Activated naive CD4-positive, alpha-beta T cell treated with anti-CD3 and anti-CD28 coated beads, Interleukin-2, amount 50 U/mL, for 72 hours (primary cell): ENCODE measurements at places on chromosomes 3 and 15. TPM values are rescaled to one million over a fixed set of nuclear protein-coding genes. Genes with fewer than 3 reads are reported as not detected.

GRCh38 chr3:24943961-24944360 lies 449.3 kb upstream of the THRB start:
- no peak for DNase-seq

The FOXB1 gene
- 0.16 TPM for total RNA-seq

- DNase-seq = peak; percentile 56
Observed at GRCh38 chr3:9168241-9168741, 81.2 kb downstream of the SRGAP3 start.

DNA sequence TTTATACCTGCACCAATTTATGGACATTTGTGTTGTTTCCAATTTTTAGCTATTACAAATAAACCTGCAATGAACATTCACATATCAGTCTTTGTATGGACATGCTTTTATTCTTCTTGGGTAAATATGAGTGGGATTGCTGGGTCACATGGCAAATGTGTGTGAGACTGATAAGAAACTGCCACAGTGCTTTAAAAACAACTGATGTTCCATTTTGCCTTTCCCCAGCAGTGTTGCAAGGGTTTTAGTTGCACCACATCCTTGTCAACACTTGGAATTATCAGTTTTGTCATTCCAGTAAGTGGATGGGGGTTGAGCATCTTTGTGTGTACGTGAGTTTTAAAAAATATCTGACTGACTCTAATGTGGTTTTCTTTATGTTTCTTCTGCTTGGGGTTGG lies 191.2 kb downstream of the PLCL2 start:
- DNase-seq = no peak

The MYD88 gene
- 23.5 TPM for total RNA-seq

The BNC1 gene
- total RNA-seq = not detected

DNA sequence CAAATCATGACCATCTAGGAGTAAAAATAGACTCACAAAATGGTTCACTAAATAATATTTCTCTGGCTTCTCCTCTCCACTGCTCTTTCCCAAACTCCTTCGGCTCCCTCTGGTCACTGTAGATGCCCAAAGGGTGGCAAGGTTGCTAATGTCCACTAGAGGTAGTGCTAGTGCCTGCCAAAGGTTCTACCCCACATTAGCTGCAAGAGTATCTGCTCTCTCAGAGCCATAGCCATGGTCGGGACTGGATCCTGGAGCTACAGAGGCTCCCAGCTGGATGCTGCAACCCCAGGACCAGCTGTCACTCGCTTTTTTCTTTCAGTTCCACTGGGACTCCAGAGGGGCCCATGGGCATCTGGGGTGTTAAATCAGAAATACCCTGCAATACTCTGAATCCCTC lies 8.5 kb downstream of the HTR3D start:
- no peak for DNase-seq

- no peak for DNase-seq
Observed at GRCh38 chr3:20080956-20081554, 40.8 kb downstream of the KAT2B start.

The AP4E1 gene
- total RNA-seq = 14.3 TPM

The NR2E3 gene
- not detected for total RNA-seq

- DNase-seq = no peak
Observed at GRCh38 chr3:40358454-40358853, 28.5 kb upstream of the ENTPD3 start.

DNA sequence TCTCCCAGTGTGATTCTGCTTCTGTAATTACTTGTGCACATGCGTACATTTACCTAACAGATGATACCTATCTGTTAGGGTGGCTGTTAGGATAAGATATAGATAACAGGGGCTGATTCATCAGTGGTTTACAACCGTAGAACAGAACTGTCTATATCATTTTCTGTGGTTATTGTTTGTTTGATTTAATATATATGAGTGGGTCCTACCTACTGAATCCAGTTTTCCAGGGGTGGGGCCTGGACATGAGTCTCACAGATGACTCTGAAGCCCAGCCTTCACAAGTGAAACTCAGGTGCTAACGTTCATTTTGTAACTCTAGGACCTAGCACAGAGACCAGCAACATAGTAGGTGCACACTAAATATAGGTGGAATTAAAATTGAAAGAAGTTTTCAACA lies 10.4 kb upstream of the ACAP2 start:
- DNase-seq = no peak

The FGF7 gene
- total RNA-seq = not detected

DNA sequence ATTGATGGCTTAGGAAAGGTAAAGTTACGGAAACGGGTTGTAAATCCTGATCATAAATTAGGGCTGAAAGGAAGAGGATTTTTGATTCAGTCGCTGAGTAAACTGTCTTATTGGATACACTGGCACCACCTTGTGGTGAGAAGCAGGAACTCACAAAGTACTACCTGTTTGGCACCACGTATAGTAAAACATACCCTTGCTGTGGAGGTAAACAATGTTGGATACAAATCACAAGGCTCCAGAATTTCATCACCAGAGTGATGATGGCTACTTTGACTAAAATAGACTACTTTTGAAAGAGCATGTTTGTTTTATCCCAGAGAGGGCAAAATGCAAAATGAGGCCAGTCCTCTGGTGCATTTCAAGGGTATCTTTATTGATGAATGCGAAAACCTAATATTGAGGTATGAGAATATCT lies 216.9 kb downstream of the IGSF11 start:
- DNase-seq = no peak

GRCh38 chr3:170257145-170257544 lies 34.9 kb downstream of the PRKCI start:
- DNase-seq = peak; percentile 47

DNA sequence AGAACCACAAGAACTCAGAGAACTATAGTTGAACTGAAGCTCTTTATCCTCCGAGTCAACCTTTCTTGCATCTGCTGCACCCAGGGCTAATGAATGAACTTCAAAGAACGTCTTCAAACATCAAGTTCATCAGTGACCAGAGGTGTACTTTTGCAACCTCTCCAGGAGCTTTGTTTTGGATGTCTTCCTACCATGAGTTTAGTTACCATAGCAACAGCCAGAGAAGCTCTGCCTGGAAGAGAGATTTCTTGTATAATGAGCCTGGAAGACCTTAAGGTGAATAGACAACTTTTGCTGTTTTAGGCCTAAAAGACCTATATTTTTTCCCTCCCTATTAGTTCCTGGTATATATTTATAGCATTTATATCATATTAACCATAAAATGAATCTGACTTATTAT lies 9.1 kb downstream of the ACTC1 start:
- no peak for DNase-seq

The NUTM1 gene
- total RNA-seq = not detected

DNA sequence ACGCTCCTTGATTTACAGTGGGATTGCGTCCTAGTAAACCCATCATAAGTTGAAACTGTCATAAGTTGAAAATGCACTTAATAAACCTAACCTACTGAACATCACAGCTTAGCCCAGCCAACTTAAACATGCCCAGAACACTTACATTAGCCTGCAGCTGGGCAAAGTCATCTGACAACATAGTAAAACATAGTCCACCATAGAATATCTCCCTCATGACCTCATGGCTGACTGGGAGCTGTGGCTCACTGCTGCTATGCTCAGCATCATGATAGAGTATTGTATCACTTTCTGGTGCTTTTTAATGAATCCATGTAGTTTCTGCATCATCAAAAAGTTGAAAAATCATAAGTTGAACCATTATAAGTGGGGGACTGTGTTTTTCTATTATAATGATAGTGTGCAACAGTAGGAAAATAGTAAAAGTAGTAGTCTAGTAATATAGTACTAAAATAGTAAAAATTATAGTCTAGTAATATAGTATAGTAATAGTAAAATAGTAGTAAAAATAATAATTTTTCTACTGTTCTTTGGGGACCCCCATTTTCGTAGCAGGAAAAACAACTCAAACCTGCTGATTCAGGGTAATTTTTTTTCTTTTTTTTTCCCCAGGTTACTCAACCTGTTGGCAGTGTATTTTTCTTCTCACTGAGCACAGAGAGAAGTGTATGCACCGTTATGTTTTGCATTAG lies 233.5 kb downstream of the MYRIP start:
- no peak for DNase-seq

DNA sequence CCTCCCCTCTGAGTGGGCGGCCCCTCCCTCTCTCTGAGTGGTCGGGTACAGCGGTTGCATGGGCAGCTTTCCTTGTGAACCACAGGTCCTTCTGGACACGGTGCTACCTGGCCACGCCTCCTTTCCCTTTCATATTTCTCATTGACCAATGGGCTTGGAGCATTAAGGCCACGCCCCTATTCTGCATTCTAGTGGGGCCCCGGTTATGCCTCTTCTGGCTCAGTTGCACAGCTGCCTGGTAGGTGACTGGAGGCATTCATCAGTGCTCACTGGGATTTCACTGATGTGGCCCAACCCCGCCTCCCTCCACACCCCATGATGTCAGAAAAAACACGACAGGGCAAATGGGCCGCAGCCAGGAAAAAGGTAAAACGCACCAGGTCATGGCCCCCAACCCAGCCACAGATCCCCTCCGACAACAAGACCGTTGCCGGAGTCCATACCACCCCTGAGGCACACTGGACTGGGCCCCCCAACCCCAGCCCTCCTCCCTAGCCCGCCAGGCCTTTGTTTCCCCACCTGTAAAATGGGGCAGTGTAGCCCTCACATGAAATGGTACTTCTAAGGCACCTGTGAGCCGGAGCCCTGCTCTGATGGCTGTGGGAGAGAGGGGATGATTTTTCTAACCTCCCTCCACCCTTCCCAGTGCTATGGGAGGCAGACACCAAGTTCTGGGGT lies 26.3 kb downstream of the NGRN start:
- DNase-seq = peak; percentile 30

DNA sequence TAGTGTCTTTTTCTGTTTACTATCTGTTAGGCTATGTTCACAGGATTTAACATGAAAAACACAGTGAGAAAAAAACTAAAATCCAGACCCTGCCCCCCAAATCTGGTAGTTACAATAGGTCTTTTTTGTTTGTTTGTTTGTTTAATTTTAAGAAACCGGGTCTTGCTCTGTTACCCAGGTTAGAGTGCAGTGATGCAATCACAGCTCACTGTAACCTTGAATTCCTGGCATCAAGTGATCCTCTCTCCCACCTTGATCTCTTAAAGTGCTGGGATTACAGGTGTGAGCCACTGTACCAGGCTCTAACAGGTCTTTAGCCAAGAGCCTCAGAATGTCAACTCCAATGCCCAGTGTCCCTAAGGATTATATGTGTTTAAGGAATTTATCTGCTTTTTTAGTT lies 88.0 kb upstream of the GOLIM4 start:
- no peak for DNase-seq

The BTLA gene
- 25.5 TPM for total RNA-seq

GRCh38 chr3:5811016-5811415 lies 623.5 kb downstream of the EDEM1 start:
- no peak for DNase-seq

DNA sequence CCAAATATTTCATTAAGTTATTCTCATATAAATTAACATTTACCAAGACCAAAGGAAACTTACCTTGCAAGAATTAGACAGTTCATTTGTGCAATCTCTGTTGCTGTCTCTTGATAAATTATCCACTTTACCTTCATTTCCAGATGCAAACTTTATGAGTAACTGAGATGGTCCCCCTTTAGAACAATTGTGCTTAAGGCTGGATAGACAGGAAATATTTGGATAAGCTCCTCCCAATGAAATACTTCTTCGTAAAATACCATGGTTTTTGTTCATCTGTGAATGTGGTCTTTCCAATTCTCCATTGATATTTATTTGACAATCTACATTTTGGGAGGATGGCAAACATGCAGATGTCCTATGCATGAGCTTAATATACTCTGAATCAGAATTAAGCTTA lies 78.2 kb downstream of the NEDD4 start:
- DNase-seq = no peak

- DNase-seq = no peak
Observed at GRCh38 chr3:39473452-39474125, 6.1 kb downstream of the MOBP start.

DNA sequence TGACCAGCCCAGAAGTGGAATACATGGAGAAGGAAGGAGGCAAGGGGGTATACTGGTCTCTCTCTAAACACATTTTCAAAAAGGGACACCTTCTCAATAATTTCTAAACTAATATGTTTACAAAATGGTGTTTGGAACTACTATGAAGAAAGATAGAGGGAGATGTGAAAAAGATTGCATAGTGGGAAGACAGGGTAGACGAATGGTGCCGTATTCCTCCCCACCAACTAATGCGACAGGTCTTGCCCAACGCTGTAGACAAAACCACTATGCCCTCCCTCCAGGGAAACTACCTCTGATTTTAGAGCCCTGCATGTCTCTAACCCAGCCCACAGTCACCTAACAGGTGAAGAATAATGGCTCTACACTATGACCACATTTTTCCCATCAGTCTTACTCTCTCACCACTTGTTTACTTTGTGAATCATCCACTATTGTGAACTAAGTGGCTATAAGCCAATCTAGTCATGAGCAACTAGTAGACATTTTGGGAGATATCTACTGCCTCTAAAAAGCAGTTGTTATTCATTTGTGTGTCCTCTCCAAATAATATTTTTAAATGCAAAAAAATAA lies 108.2 kb upstream of the UBE2E2 start:
- no peak for DNase-seq

DNA sequence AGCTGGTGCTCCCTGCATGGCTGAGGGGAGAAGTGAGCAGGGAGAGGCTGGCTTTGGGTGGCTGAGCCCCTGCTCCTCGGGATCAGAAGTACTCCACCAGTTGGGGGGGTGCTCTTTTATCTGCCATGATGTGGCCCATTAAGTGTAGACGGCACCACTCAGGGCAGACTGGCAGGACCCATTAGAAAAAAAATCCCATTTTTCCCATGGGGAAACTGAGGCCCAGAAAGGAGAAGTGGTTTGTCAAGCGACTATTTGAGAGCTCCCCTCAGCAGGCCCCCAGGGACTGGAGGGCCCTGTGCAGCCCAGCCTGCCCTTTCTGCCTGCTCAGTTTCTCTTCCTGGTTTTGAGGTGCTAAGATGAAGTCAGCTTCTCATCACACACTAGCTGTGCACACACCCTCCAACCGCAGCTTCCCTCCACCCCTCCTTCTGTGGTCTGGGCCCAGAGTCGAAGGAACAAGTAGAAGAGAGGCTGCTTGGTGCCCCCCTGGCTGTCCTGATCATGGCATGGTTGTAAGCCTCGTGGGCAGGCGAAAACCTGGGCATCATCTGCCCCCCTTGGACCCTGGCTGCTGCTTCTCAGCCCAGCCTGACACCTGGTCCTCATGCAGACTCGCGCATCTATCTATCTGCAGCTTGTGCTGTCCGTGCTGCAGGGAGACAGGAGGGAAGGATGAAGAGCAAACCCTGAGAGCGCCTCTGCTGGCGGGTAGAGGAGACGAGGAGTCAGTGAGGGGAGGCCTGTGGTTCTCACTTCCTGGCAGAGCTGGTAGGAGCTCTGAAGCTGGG lies 5.6 kb downstream of the CSK start:
- DNase-seq = peak; percentile 82

The ZBTB47 gene
- total RNA-seq = 1.8 TPM

The CHRNA7 gene
- total RNA-seq = 0.39 TPM

GRCh38 chr3:195847055-195847950 lies 35.6 kb upstream of the MUC4 start:
- no peak for DNase-seq

The SIDT1 gene
- total RNA-seq = 12.1 TPM

DNA sequence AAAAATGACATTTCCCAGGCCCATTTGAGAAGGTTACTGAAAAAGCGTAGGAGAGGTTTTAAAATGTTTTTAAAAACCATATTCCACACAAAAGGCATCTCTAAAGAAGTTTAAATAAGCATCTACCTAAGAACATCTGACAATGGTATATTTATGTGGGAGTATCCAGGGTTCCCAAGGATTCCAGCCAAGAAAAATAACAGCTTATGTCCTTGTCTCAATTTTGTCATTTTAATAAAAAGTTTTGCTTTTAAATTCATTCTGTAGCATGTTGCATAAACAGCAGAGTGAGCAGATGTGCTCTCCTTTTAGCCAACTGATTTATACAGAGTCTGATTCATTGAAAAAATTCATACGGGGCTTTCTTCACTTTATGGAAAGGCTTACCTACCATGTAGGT lies 129.9 kb downstream of the LRRC3B start:
- DNase-seq = no peak
